Muscle of arm (tissue), 14 donors: ENCODE measurements at places on chromosomes 2 and 18.
A peak's percentile ranks its signal among the peaks of the same experiment; 100 is the strongest.

DNA sequence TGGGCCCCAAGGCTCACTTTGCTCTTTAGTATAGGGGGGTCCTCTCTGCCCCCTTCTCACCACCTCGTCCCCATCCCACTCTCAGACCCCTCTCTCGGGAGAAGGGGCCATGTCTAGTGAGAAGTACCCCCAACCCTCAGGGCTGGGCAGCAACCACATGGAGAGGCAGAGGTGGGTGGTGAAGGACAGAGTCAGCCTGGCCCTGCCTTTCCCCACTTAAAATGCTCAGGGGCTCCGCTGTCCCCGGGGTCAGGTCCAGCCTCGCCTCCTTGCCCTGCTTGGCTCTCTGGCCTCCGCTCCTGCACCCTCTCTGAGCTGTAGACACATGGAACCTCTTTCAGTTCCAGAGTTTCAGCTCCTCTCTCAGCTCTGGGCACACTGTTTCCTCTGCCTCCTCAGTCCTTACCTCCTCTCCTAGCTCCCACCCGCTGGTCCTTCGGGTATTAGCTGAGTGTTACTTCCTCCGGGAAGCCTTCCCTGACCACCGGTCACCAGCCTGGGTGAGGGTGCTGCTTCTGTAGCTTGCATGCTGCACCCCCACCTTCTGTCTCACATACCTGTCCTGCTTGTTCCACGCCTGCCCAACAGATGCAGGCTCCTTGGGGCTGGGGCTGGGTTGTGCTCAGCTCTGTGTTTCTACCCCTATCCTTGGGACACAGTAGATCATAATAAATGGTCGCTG, 79.5 kb upstream of the OTOF start:
- no peak for DNase-seq

DNA sequence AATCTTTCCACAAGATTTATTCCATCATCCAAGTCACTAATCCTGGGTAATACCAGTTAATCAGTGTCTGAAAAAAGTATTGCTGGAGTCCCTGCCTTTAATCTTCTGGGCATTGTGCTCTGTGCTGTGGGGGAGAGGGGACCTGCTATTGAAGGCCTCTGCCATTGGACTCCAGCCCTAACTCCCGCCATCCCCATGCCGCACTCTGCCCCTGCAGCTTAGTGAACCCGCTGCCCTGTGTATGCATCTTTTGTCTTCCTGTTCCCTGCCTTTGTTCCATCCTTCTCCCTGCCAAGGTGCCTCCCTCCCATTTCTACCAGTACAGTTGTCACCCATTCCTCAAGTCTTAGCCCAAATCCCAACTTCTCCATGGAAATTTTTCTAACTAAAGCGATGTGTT, 113.8 kb upstream of the EPAS1 start:
- no peak for DNase-seq

DNA sequence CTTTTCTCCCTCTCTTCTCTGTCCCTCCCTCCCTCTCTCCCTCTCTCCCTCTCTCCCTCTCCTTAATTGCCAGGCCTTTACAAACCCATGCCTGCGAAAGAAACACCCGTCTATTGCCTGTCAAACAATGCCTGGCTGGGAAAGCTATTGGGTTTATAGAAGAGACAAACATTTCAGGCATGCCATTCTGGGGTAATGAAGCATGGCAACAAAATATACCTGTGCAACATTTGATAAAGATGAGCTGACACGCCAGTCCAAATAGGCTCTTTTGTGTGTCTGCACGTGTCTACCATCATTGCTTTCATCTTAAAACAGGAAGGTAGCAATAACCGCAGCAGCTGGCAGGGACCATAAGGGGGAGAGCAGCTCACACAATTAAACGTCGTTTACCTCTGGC, 282.1 kb downstream of the ZNF516 start:
- no peak for DNase-seq

DNA sequence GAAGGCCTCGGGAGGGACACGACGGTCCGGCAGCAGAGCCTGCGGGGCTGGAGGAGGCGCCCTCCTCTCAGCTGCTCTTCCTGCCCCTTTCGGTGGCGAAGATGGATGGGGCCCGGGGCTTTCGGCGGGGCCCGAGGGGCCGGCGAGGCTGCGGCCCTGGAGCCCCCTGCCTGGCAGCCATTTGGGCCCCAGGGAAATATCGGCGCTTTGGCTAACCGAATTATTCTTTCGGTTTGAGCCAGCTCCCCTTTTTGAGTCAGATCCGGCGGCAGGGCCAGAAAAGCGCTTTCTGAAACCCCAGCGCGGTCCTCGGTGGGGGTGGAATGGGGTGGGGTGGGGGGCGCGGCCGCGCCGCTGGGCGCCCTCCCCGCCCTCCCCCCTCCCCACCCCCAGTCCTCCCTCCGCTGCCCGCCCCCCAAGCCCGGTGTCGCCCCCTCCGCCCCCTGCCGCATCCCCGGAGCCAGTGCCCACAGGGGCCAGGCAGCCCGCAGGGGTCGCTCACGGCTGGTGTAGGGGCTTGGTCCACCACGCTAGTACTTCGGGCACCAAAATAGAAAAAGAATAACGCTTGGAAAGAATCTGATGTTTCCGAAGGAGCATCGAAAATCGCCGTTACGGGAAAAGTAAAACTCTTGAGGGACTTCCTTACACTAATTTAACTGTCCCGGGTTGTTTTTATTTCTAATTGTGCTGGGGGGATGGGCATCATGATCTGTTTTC, 9.1 kb upstream of the ARID5A start:
- DNase-seq = no peak

DNA sequence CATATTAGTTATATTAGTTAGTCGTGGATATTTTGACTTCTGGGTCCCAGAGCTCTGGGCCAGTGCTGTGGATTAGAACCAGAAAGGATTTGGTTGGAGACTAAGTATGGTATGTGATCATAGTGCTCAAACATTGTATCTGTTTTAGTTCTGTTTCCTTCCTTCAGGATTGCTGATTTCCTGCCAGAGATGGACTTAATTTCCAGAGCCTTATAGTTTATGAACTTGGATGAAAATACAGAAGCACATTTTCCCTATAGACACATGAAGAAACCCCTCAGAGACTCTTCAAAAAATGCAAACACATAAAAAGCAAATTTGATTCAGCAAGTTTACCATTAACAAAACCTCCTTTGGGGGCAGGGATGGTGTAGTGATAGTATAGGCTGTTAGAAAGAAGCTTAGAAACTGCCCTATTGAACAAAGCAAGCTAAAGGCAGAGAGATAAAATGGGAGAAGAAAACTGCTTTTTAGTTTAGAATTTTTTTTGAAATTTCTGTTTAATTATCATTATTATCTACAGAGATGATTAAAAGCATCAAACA, 88.7 kb upstream of the EFEMP1 start:
- no peak for DNase-seq

GRCh38 chr18:73879766-73880165, 267.9 kb downstream of the FBXO15 start:
- no peak for DNase-seq

DNA sequence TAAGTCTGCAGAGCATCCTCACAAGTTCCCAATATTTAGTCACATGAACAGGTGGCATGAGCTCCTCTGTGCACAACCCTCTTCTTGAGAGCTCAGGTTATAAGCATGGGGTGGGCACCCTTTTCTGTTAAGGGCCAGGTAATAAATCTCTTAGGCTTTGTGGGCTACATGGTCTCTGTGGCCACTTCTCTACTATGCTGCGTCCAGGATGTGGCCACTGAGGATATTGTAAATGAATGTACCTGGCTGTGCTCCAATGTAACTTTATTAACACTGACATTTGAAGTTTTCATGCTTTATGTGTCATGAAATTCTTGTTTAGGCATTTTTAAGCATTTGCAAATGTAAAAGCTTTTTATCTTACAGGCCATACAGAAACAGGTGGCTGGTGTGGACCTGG, 116.8 kb upstream of the ST6GAL2 start:
- DNase-seq = no peak

GRCh38 chr18:31773774-31774476, 13.2 kb upstream of the SLC25A52 start:
- DNase-seq = no peak

DNA sequence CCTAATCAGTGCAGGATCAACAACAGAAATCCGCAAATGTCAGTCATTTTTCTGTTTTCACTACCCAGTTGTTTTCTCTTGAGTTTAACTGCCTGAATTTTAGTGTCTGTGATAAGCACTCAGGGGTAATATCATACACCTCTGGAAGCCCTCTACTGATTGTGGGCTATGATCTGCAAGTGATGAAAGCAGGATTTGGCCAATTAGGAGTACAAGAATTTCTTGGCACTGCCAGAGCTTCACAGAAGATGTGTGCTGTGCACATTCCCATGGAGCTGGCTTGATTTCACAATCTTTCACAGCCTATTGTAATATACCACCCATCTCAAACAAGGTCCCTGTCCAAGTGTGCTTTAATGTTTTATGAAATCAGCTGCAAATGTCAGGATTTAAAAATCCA, 27.3 kb upstream of the TDRD15 start:
- DNase-seq = no peak

- peak; percentile 42 for DNase-seq
Measured at GRCh38 chr18:11851806-11852337, 659 bp downstream of the CHMP1B start.

DNA sequence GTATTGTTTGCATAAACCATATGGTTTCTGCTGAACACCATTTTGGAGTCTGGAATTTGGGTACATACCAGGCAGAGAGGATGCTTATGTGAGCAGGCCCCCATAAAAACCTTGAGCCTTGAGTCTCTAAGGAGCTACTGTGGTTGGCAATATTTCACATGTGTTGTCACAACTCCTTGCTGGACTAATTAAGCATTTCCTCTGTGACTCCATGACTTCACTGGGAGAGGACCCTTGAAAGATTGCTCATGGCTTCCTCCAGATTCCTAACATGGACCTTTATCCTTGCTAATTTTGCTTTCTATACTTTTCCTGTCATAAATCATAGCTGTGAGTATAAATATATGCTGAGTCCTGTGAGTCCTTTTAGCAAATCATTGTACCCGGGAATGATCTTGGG, 7.6 kb upstream of the COQ10B start:
- no peak for DNase-seq

DNA sequence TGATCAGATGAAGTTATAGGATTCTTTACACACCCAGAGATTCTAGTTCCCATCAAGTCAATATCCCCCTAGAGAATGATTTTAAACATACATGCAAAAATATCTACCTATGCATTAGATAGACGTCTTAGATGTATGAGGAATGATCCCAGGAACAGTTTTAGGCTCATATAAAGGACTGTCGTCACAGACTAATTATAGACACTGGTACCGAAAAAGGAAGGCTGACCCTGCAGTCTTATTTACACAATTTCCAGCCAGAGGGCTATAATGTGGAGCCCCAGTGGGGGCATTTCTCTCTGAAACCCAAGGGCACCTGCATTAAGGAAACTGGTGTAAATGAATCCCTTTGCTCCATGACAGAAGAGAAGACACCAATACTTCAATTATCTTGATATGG, 170.4 kb downstream of the ZNF521 start:
- no peak for DNase-seq

DNA sequence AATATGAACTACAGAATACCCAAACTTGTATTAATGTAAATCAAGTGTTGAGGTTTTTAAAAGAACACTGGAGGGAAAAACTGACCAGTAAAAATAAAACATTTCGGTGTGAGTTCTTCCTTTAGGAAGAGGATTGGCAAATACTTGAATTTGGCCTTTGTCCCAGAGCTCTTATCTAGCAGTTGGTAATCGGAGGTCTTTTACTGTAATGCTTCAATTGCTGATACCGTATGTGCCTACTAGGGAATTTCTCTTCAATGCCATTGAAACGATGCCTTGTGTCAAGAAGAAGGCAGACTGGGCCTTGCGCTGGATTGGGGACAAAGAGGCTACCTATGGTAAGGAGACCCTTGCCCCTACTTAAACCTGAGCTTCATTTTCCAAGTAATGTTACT, 4.1 kb downstream of the RRM2 start:
- DNase-seq = no peak

- DNase-seq = peak; percentile 4
Measured at GRCh38 chr2:96580771-96581170, 44.2 kb downstream of the ARID5A start.

GRCh38 chr2:102025016-102025501, 33.3 kb downstream of the IL1R2 start:
- DNase-seq = no peak

DNA sequence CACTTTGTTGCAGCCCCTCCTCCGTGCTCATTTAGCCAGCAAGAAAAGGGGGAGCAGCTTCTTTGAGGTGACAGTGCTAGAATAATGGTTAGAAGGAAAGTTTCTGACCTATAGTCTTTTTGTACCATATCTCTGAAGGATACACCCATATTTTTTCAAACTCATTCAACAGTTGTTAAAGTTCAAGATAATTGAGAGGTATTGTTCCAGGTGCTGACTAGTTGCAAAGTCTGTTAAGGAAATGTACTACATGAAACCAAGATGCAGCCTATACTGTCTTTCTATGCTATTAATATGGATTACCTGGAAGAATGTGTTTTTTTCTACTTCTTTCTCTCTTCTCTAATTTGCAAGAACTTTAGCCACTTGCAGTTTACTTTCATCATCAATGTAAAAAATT, 495.0 kb downstream of the PARD3B start:
- DNase-seq = no peak

DNA sequence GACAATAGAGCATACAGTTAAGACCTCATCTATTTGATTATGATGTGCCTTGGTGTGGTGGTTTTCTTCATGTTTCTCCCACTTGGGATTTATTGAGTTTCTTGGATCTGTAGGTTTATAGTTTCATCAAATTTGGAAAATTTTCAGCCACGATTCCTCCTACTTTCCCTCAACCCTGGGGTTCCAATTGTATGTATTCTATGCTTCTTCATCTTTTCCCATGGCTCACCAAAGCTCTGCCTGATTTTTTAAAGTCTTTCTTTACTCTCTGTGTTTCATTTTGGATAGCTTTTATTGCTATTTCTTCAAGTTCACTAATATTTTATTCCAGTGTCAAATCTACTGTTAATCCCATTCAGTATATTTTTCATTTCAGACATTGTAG, 132.7 kb downstream of the CTIF start:
- no peak for DNase-seq

- no peak for DNase-seq
Measured at GRCh38 chr2:234467289-234467688, 29.6 kb downstream of the ARL4C start.

GRCh38 chr2:23503097-23503496, 118.1 kb downstream of the KLHL29 start:
- DNase-seq = no peak

DNA sequence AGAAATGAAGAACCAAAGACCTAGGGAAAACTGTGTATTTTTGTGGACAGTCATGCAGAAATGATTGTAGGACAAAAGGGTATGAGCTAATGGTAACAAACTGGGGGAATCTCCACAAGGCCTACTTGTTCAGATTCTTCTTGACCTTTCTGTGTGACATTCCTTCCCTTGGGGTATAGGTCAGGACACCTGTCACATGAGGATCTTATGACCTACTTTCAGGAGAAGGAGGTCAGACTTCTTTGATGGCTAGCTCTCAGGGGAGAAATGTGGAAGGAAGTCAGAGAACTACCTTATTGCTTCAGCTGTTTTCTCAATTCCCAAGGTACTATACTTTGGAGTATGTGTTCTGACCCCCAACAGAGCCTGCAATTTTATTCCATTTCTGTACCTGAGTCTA, 40.7 kb upstream of the TANK start:
- no peak for DNase-seq

- DNase-seq = no peak
Measured at GRCh38 chr2:54960164-54960563, 90.1 kb downstream of the RTN4 start.
